Fibroblast of mammary gland (primary cell): ENCODE measurements at places on chromosomes 5 and 9.

GRCh38 chr5:18072600-18072999 is 438.3 kb downstream of the TAF11L14 start:
- no peak for DNase-seq

DNA sequence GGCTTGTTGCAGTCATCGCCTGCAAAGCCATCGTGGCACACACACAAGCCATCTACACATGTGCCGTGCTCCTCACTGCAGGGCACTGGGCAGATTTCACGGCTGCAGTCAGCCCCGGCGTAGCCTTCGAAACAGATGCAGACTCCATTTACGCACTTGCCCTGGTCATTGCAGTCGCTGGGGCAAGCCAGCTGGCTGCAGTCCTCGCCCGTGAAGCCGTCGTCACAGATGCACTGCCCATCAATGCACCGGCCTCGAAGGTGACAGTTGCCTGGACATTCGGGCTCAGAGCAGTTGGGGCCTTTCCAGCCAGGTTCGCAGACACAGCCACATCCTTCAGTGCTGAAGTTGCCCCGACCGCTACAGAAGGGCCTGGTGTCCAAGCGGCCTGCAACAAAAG is 31.1 kb downstream of the TNC start:
- DNase-seq = no peak

DNA sequence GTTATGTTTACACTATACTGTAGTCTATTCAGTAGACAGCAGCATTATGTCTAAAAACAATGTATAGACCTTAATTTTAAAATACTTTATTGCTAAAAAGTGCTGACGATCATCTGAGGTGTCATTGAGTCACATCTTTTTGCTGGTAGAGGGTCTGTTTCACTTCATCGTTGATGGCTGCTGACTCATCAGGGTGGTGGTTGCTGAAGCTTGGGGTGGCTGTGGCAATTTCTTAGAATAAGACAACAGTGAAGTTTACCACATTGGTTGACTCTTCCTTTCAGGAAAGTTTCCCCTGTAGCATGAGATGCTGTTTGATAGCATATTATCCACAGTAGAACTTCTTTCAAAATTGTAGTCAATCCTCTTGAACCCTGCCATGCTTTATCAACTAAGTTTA is 150.3 kb downstream of the FBXL7 start:
- DNase-seq = peak; percentile 21

- no peak for DNase-seq
These were observed 63.2 kb upstream of the FSTL4 start for GRCh38 chr5:133675376-133676154.

GRCh38 chr5:77971776-77972468 is 195.8 kb upstream of the TBCA start:
- DNase-seq = no peak

DNA sequence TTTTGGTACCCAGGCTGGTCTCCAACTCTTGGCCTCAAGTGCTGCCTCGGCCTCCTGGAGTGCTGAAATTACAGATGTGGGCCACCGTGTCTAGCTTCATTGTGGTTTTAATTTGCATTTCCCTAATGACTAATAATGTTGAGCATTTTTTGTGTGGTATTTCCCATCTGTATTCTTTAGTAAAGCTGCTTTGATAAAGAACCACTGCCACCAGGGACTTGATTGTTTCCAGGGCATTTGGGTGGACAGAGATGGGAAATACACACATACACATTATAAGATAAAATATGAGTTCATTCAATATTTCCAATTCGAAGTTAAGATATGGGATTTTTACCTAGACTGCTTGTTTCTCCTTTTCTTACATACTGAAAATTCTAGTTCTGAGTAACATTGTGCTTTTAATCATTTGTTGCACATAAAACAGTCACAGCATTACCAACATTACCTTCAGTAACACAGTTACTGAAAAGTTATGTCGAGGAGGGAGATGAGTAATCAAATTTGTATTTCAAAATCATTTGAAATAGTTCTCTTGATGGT is 28.9 kb downstream of the HABP4 start:
- DNase-seq = peak; percentile 66

DNA sequence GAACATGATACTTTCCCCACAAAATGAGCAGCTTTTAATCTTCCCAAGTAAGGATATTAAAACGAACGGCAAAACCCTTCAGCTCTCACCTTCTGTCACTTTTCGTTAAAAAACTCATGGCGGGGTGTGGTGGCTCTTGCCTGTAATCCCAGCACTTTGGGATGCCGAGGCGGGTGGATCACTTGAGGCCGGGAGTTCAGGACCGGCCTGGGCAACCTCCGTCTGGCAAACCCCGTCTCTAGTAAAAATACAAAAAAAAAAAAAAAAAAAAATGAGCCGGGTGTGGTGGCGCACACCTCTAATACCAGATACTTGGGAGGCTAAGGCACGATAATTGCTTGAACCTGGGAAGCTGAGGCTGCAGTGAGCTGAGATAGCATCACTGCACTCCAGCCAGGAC is 902 bp downstream of the TMED9 start:
- no peak for DNase-seq

DNA sequence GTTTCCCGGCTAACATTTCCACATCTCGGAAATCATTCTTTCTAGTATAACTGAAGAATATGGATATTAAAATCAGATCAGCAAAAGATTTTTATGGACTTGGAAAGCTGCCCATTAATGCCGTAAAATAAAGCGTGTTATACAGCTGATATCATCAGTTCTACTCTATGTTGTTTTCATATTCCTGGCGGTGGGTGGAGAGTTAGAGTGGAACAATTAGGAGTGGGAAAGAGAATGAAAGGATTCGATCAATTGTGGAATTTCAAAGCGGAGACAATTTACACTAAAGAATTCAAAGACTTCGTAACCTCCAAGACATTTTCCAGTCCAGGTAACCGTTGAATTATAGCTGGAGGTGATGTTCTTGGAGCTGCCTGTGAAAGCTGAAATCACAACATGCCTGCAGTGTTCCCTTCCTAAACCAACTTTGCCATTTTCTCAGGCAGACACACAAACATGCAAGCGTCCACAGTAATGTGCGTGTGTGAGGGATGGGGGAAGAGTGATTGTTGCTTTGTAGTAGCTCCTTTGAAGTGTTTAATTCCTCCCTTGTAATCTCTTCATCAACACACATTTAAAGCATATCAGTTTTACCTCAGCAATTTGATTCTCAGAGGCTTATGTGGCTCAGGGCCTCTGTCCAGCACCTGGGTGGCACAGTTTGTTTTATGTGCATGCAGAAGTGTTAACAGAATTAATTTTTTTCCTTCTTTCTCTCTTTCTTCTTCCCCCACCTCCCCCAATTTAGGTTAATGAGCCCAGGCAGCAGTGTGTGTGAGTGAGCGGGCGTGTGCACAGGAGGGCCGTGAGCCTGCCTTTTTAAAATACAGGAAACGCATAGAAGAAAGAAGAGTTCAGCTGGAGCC is 544.1 kb downstream of the RAB3C start:
- peak; percentile 62 for DNase-seq

- DNase-seq = no peak
These were observed 416.2 kb downstream of the IRX2 start for GRCh38 chr5:2335125-2335732.

DNA sequence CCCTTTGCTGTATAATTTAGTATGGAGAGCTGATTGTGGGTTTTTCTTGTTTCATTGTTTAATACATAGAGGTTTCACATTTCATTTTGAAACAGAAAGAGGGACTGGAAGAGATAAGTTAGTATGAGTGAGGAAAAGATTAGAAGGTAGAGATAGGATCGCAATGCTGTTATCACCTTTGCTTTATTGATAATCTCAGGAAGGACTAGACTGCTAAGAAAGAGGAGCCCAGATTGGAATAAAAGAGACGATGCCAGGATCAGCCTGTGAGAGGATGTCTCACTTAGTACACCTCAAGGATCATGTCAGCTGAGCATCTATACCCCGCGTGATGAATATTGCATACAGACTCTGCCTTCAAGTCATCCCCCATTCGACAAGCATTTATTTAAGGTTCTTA is 178.0 kb upstream of the DMAC1 start:
- no peak for DNase-seq

- peak; percentile 26 for DNase-seq
These were observed 21.1 kb upstream of the TLR4 start for GRCh38 chr9:117682955-117683710.

- DNase-seq = peak; percentile 51
These were observed 1.3 kb downstream of the RAI14 start for GRCh38 chr5:34657274-34657921.

- DNase-seq = no peak
These were observed 21.5 kb downstream of the FAM151B start for GRCh38 chr5:80509362-80509761.

DNA sequence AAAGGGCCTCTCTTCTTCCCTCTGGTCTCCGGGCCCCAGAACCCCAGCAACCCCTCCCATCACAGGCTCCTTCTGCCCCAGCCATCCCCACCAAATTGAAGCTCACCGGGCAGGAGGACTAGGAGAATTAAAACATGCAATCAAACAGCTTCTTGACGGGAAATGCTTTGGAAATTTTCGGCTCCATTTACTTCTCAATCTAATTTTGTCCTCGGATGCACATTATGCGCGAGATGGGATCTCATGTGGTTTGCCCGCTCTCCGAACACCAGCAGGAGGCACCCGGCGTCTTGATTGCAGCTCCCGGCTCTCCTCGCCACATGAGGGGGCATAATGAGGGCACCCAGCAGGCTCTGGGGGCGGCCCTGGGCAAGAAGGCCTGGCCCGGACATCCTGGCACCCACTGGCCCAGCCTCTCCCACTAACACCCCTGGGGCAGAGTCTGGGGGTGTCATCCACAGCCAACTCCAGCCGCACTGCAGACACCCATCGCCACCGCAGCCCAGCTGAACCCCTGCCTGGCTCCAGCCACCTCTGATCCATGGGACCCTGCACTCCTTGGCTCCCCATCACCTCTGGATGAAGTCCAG is 135.5 kb downstream of the PAX5 start:
- no peak for DNase-seq

DNA sequence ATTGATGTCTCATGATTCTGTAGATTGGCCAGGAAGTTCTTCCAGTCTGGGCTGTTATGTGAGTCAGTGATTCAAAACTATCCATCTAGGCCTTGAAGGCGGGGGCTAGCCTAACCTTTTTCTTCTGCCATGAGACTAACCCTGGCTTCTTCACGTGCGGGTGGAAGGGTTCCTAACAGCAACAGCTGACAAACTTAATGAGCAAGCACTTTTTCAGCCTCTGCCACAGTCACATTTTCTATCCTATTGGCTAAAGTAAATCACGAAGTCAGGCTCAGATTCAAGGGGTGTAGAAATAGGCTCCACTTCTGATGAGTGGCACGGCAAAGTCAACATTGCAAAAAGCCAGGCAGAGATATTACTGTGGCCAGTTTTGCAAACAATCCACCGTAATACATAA is 68.4 kb downstream of the STK32A start:
- peak; percentile 55 for DNase-seq

DNA sequence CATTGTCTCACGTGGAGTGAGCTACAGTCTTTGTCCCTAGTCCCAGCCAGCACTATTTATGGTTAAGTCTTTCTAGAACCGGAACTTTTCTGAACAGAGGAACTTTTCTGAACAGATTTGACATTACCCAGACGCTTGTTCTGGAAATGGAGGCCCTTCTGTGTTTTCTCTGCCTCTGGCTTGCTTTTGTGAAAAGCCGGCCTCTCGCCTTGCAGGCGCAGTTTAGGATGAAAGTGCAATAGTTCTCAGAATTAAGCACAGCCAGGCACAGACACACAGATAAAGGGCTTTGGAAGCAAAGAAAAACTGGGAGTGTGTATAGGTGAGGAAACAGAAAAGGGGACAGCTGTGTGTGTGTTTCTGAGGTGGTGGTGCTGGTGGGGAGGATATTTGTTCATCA is 5.9 kb downstream of the GDNF start:
- DNase-seq = no peak

- no peak for DNase-seq
These were observed 2.6 kb downstream of the FCN2 start for GRCh38 chr9:134883040-134883782.

GRCh38 chr9:13570068-13570974 is 290.8 kb upstream of the MPDZ start:
- DNase-seq = peak; percentile 41

GRCh38 chr5:50958852-50959457 is 292.5 kb downstream of the PARP8 start:
- peak; percentile 33 for DNase-seq

DNA sequence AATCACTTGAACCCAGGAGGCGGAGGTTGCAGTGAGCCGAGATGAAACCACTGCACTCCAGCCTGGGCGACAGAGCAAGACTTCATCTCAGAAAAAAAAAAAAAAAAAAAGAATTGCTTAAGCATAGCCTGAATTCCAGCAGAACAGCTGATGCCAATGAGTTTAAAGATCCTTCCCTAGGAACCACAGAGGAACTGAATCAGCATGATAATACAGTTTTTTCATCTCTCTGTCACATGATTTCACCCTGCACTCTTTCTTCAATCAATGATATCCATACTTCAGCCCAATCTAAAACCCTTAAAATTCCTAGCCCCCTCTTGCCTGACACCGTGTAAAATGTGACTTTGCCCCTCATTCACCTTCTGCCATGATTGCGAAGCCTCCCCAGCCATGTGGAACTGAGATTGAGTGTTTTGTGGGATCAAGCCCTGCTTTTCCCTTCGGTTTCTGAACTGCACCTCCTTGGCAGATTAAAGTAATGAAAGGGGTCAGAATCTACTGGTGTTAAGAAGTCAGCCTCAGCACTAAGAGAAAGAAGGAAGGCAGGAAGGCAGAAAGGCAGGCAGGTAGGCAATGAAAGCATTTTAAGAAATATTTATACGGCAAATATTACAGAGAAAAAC is 20.9 kb upstream of the DMXL1 start:
- peak; percentile 84 for DNase-seq

GRCh38 chr5:421901-422300 is 21.1 kb upstream of the EXOC3 start:
- no peak for DNase-seq

- peak; percentile 93 for DNase-seq
These were observed 20.2 kb downstream of the DAB2IP start for GRCh38 chr9:121671612-121672155.

- no peak for DNase-seq
These were observed 14.3 kb upstream of the SH3RF2 start for GRCh38 chr5:145922059-145922458.

- DNase-seq = no peak
These were observed at the start of gene PTGS1 for GRCh38 chr9:122370869-122371755. PTGS1 (plus strand) TSS chr9:122371024; CDS start chr9:122371085, 61 bp downstream.

DNA sequence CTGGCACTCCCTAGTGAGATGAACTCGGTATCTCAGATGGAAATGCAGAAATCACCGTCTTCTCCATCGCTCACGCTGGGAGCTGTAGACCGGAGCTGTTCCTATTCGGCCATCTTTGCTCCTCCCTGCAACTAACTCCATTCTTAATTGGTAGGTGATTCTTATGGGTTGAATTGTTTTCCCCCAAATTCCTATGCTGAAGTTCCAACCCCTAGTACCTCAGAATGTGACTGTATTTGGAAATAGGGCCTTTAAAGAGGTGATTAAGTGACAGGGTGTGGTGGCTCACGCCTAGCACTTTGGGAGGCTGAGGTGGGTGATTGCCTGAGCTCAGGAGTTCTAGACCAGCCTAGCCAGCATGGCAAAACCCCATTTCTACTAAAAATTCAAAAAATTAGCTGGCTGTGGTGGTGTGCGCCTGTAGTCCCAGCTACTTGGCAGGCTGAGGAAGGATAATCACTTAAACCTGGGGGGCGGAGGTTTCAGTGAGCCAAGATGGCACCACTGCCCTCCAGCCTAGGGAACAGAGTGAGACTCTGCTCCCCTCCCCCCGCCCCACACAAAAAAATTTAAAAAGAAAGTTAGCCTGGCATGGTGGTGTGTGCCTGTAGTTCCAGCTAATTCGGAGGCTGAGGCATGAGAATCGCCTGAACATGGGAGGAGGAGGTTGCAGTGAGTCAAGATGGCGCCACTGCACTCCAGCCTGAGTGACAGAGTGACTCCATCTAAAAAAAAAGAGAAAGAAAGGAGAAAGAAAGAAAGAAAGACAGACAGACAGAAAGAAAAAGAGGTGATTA is 25.2 kb upstream of the FOCAD start:
- no peak for DNase-seq
